ENCODE measurements at places on chromosomes 3 and 15.
A peak's percentile ranks its signal among the peaks of the same experiment; 100 is the strongest.

DNA sequence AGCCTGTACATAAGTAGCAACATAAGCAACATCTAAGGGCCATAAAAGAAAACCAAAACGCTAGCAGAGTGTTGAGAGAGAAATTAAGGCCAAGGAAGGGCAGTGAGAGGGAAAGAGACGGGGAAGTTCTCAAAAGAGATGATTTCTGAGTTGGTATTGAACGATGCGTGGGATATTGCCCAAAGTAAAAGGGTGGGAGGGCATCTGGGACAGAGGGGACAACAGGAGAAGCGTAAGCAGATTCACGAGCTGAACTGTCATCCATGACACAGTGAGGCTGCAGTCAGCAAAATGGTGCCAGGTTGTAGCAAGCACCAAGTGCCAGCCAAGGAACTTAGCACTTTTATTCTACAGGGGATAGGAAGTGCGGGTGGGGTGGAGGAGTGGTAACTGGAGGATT, 11.8 kb downstream of the NCEH1 start:
- no peak for DNase-seq

DNA sequence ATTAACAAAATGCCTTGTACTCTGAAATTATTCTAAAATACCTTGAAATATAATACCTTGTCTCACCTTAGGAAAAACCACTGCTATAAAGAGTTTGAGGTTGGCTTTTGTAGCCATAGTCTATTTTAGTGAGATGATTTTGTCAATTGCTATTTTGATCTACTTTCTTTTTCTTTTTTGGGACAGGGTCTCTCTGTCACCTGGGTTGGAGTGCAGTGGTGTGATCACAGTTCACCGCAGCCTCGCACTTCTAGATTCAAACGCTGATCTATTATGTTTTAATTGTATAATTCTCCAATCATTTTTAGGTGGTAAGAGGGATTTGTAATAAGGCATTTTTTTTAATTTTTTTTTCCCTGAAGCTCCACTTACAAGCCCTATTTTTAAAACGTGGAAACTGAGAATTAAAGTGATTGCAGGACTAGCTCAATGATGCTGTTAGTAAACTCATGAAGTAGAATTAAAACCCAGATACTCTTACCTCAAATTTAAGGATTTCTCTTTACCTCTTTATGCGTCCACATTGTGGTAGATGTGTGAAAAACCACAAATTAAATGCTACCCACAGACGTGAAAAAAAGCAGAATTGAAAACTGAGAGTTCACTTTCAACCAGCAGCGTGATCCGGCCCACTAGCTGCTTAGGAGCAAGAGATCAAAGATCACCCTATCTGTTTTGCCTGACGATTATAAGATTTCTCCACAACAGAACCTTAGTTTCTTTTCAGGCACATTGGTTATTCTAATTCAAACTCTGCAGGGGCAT, 384.2 kb downstream of the CGGBP1 start:
- DNase-seq = no peak

GRCh38 chr3:7190095-7190494, 329.2 kb downstream of the GRM7 start:
- no peak for DNase-seq

- no peak for DNase-seq
Observed at GRCh38 chr15:74807282-74807681, 5.4 kb upstream of the LMAN1L start.

DNA sequence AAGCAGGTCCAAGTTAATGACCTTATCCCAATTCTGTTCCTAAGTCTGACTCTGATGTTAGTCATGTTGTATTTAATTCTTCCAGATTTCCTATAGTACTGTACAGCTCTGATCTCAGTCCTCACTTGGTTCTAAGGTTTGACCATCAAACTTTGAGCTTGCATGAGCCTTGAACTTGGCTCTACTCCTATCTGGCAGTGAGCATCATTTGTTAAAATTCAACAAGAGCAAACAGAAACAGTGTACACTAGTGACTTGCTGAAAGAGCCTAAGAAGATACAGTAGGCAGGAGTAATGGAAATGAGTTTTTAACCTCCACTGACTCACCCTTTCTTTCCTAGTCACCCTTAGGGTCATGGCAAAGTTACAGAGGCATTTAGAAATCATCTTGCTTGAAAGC, 451.1 kb upstream of the TPRG1 start:
- DNase-seq = no peak

- DNase-seq = no peak
Observed at GRCh38 chr3:40996382-40996781, 202.9 kb upstream of the CTNNB1 start.

DNA sequence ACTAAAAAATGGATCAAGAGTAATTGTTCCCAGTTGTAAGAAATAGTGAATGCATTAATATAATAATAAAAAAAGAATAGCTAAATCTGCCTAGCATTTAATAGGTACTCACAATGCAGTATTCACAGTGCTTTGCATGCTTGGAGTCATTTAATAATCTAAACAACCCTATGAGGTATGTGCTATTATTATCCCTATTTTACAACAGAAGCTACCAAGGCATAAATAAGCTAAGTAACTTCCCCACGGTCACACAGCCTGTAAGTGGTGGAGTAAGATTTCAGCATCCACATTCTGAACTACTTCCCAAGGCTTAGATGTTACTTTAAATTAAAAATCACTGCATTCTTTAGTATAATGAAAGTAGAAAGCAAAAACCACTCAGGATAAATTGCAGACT, 102.9 kb downstream of the PLCH1 start:
- no peak for DNase-seq

- no peak for DNase-seq
Observed at GRCh38 chr3:171890398-171890797, 47.2 kb downstream of the TMEM212 start.

GRCh38 chr3:128408693-128409623, 57.7 kb downstream of the DNAJB8 start:
- DNase-seq = no peak

GRCh38 chr3:89238846-89239245, 131.4 kb downstream of the EPHA3 start:
- no peak for DNase-seq

GRCh38 chr3:57029924-57030323, 30.5 kb upstream of the SPATA12 start:
- DNase-seq = no peak

DNA sequence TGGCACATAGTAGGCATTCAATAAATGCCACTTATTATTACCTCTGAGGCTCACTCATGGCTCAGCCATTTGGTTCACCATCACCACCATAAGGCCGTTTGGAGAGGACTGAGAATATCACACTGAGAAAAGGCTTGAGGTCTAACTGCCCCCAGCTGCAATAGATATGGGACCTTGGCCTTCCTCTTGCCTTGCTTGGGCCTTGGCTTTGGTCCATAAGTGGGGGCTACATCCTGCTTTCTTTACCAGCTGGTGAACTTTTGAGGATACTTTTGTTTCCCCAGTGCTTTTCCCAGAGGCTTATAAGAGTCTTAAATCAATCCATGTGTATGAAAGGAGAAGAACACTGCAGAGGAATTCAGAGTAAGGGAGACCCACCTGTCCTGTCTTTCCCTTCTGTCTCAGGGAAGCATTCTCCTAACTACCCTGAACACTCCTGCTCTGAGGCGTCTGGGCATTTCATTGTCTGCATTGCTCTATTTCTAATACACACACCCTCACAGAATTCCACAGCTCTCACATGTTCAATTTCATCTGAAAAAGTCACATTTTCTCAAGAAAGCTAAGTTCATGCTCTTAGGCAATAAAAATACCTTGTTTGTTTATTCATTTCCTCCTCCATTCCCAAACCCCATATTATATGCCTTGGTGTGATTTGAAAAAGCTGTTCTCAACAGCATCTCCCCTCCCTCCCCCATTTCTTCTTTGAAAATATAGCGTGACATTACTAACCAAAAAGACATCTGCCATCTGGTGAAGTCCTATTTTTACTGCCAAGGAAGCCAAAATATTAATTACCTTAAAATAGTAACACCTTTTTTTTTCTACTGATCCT, 22.5 kb upstream of the KCNMB2 start:
- DNase-seq = no peak

- DNase-seq = no peak
Observed at GRCh38 chr3:24426896-24427295, 67.8 kb downstream of the THRB start.

- DNase-seq = no peak
Observed at GRCh38 chr3:98406034-98406433, 15.6 kb downstream of the OR5K3 start.

DNA sequence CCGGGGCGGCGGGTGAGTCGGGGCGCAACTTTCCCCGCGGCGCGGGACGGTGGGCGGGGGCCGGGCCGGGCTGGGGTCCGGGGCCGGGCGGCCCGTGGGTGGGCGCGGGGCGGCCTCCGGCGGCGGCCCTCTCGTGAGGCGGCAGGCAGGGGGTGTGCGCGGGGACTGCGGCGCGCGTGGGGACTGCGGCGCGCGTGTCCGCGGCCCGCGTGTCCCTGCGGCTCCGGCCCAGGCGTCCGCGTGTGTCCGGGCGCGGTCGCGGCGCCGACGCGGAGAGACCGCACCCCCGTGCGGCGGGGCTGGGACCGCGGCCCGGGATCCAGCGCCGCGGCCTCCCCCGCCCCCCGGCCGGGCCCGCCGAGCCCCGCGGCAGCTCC, 349 bp downstream of the PLXNA1 start:
- no peak for DNase-seq

DNA sequence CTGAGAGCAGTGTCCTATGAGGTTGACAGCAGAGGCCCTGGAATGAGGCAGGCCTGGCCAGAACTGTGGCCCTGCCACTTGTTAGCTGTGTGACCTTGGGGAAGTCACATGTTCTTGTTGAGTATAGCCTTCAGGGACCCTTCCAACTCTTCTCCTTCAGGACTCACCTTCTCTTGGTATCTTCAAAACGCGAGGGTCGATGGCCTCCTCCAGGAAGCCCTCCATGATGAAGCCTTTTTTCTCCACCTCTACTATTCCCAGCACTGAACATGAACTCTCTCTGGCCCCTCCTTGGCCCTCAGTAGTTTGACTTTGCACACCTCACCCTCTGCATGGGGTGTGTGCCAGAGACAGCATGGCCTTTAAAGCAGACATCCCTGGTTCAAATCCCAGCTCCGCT, 195.1 kb upstream of the LINGO1 start:
- DNase-seq = no peak

DNA sequence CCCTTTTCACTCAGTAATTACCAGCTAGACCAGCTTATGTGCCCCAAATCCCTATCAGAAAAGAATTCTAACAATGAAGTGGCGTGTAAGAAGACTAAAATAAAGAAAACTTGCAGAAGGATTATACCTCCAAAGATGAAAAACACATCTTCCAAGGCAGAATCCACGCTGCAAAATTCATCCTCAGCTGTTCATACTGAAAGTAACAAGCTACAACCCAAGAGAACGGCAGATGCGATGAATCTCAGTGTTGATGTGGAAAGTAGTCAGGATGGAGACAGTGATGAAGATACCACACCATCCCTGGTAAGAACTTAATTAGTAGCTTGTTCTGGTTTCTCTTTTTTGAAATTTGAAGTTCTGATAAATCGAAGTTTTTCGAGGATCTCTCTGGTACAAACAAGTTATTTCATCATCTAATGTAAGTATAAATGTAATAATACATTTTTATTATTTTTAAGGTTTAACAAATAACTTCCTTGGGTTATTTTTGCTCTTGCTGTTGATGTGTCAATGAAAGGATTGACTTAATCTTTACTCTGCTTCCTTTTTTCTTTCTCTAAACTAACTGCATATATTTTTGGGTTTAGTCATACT, 1.4 kb downstream of the WDR76 start:
- no peak for DNase-seq

GRCh38 chr3:43294975-43295374, 8.6 kb downstream of the SNRK start:
- DNase-seq = no peak

- no peak for DNase-seq
Observed at GRCh38 chr3:33075995-33076394, 21.0 kb downstream of the GLB1 start.

DNA sequence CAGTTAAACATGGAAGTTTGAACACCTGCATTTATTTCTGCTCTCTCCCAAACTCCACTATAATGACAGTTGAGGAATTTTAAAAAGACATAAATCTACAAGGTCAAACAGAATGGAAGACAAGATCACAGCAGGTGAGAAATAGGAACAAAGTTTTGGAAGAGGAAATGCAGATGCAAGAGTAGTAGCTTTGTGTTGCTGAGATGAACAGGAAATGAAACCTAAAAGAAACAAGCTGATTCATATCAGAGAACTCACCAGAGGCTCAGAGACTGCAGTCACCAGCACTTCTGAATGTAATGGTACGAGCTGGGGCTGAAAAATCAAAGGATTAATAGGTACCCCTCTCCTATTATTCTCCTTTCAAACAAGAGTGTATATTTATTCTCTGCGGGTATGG, 459.9 kb downstream of the RAP2B start:
- DNase-seq = peak; percentile 47

- no peak for DNase-seq
Observed at GRCh38 chr3:15757824-15758223, 40.0 kb downstream of the ANKRD28 start.

DNA sequence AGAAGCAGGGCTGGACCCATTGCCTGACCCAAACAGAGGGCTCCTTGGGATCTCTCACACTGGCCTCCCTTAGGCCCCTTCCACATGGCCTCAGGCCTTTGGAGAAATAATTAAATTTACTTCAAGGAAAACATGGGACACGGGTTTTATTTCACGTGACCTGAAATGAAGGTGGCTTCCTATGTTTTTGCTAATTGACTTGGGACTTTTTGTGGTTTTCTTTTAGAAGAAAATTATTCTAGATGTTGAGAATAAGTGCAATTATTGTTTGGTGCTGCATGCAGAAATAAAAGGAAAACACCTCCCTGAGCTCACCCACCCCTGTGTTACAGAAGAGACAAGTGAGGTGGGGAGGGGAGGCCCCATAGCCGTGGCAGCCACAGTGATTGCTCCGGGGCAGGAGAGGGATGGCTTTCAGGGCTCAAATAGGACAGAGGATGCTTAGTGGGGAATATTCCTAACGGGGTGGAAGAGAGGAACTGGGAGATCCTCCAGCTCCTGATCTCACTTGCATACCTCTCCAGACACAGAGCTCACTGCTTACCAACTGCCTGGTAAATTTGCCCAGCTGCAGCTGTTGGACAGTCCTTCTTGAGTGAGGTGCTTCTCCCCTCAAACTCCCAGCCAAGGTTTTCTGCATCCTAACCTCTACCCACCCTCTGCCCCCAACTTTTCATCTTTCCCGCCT, 29.2 kb upstream of the RPL29 start:
- no peak for DNase-seq

- no peak for DNase-seq
Observed at GRCh38 chr15:63941698-63942465, 104.4 kb downstream of the DAPK2 start.

Data from CD4-positive, alpha-beta T cell treated with Interleukin-6 at 100 ng/mL for 8 hours (primary cell).